ENCODE measurements at places on chromosomes 3 and 15.

- DNase-seq: no peak
Measured at GRCh38 chr15:48385031-48385830, 54.0 kb downstream of the DUT start.

GRCh38 chr15:45087513-45087912 lies 26.5 kb downstream of the DUOX2 start:
- DNase-seq: no peak

GRCh38 chr15:52066842-52067544 lies 45.6 kb downstream of the BCL2L10 start:
- no peak for DNase-seq

DNA sequence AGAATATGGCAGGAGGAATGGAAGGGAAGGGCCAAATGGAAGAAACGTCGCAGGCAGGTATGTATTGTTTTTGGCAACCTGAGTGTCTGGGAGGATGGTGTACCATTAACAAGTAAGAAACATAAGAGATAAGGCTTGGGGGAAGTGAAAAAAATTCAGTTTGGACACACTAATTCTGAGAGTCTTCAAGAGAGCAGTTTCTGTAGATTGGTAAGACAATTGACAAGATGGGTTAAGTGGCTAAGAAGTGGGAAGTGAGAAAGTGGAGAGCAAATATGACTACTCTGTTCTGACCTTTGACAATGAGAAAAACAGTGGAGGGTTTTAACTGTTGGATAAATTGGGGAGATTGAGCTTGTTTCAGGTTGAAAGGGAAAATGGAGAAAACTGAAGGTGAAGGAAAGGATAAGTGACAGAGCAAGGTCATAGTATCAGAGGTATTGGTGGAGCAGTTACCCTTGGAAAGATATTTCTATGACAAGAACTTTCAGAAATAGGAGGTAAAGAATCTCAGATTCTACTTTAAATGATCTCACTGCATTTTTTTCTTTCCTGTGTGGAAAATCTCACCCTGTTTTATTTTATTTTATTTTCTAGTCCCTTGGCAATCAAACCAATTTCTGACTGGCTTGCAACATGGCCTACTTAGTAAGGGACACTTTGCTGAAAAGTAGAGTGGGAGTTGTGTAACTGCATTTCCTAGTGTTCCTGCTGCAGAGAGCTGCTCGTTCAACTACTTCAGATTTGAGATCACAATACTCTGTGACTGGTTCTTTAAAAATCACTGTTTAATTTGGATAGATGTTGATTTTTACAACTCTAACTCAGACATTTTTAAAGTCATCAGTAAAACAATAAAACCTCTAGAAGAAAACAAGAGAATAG lies 23.1 kb upstream of the GABPB1 start:
- DNase-seq: no peak

DNA sequence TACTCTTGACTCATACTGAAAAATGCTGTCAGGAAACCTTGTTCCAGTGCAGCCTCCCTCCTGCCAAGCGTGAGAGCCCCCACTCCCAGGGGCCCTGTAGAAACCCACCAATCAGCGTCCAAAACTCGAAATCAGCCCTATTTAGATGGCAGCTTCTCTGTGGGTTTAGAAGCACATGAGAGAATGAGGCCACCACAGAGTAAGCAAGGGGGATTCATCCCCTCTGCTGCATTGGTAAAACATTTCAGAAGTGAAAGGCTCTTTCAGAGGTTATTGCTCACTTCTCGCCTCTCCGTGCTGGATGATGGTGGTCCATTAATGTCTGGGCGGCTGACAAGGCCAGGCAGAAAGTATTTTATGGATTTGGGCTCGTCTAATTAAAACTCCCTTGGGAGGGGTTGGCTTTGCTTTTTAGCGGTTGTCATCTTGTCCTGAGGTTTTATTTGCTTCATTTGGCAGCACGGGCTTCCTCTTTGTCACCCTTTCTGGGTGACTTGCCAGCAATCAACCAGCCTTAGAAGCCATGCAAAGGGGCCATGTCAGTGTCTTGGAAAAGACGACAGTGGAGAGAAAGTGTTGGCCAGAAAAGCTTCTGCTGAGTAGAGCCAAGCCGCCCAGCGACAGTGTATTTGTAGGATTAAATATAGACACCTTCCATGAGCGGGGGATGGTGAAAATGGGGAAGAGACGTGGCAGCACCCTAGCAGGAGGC lies 145.5 kb downstream of the ATP10A start:
- no peak for DNase-seq

- no peak for DNase-seq
Measured at GRCh38 chr3:150080058-150080730, 109.5 kb upstream of the PFN2 start.

DNA sequence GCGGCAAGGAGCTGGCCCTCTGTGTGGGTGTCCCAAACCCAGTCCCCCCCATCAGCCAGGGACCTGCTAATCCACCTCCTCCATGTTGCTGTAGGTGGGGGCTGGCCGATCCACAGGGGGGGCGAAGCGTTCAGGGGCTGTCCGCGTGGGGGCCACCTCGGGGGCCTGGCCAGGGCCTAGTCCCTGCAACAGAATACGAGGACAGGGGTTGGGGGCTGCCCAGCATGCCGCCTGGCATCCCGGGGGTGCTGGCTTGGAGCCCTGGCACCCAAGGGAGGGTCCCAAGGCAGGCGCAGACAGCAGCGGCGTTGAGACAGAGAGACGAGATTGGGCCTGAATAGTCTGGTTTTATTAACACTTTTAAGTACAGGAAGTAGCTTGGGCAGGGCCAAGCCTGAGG lies 3.8 kb upstream of the QARS1 start:
- no peak for DNase-seq

DNA sequence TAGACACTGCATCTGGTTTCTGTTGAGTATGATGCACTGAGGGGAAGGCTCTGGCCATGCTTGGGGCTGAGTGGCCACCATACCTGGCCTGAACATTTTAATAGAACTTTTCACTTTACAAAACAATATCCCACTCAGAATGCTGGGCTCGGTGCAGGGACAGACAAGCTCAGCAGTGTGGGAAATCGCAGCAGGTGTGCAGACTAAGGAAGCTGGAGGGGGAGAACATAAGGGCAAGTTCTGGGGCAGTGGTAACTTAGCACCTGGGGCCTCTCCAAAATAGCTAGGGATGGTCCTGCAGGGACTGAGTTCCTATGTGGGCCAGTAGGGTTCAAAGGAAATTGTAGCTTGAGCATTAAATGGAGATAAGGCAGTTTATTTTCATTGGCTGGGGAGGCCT lies 90.9 kb upstream of the RNU6-1 start:
- no peak for DNase-seq

DNA sequence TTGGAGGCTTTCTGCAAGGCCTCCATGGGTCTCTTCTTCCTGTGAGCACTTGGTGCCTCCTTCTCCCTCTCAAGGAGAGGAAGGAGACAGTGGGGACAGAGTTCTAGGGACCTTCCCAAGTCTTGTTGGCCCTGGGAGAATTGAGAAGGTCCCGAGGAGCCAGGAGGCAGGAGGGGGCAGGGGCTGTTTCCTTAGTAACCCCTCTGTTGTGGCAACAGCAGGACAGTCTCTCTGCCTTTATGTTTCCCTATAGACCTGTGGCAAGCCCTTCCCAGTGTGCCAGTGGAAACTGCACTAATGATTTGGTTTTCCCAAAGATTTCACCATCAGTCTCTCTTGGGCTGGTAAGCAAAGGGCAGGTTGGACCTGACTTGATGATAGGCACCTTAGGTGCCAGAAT lies 87.8 kb upstream of the GALNT15 start:
- DNase-seq: no peak

- DNase-seq: no peak
Measured at GRCh38 chr15:63615935-63616334, 18.7 kb downstream of the FBXL22 start.

GRCh38 chr15:61051569-61052031 lies 177.5 kb downstream of the RORA start:
- DNase-seq: no peak

GRCh38 chr3:169390271-169390670 lies 273.2 kb downstream of the MECOM start:
- DNase-seq: no peak

DNA sequence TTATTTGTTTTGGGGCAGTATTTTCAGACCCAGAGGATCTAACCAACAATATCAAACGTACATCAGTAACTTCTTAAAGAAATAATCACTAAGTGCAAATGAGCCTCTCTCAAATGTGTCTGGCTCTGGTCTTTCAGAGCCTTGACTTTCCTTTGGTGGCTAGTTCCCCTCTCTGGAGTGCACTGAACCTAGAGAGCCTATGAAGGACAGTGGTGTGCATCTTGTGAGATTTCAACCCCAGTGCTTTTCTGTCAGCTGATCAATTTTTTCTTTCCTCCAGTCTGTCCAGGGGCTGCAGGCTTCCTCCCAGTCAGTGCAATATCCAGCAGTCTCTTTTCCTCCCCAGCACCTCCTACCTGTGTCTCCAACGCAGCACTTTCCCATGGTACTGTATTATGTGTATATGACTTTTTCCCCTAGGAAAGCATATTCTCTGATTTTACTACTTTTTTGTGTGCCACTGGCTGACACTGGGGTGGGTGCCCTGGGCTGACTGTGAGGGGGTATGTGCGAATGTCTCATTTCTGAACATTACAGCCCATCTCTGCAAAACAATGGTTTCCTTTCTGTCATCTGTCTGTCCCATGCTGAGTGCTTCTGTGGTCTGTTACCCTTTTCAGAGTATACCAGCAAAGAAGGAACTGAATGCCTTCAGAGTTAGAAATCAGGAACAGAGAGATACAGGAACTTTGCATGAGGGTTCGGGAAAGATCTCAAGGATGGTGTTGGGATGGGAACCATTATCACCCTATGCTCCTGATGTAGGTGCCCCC lies 98.8 kb downstream of the ARPP21 start:
- no peak for DNase-seq

GRCh38 chr3:193987186-193987585 lies 148.8 kb upstream of the HES1 start:
- no peak for DNase-seq

- DNase-seq: no peak
Measured at GRCh38 chr3:74883690-74884089, 269.2 kb upstream of the CNTN3 start.

DNA sequence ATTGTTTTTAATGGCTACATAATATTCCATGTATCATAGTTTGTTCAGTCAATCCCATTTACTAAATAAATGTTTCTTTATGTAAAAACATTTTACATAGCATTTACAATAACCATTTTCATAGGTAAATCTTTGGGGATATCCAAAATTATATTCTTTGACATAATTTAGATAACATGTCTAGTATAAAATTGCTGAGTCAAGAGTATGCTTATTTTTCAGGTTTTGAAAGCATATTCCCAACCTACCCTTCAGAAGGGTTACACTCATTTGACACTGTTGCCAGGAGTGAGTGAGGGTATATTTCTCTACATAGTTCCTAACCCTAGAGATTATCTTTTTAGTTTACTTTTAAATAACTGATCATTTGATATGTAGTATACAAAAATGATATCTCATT lies 84.6 kb upstream of the ADAMTSL3 start:
- no peak for DNase-seq

- DNase-seq: no peak
Measured at GRCh38 chr3:156388497-156389448, 166.1 kb downstream of the SSR3 start.

GRCh38 chr3:193728429-193729087 lies 135.6 kb downstream of the OPA1 start:
- no peak for DNase-seq

- no peak for DNase-seq
Measured at GRCh38 chr3:194787072-194787471, 101.4 kb downstream of the FAM43A start.

- DNase-seq: peak; percentile 3
Measured at GRCh38 chr15:32730677-32731654, 13.2 kb downstream of the GREM1 start.

DNA sequence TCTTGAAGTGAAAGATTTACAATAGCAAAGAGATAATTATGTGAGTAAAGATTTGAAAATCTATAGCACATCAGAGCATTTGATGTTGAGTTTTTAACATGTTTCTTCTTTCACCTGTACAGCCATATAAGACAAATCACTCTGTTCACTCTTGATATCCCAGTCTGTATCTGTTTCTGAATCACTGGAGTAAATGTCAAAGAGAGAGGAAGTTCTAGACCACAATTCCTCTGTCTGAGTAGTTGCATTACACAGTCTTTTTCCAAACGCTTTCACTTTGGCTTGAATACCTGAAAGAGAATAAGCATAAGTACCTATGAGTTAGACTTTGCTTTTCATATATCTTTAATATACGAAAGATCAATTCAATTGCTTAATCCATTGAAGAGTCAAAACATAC lies 9.9 kb downstream of the THAP10 start:
- DNase-seq: no peak

DNA sequence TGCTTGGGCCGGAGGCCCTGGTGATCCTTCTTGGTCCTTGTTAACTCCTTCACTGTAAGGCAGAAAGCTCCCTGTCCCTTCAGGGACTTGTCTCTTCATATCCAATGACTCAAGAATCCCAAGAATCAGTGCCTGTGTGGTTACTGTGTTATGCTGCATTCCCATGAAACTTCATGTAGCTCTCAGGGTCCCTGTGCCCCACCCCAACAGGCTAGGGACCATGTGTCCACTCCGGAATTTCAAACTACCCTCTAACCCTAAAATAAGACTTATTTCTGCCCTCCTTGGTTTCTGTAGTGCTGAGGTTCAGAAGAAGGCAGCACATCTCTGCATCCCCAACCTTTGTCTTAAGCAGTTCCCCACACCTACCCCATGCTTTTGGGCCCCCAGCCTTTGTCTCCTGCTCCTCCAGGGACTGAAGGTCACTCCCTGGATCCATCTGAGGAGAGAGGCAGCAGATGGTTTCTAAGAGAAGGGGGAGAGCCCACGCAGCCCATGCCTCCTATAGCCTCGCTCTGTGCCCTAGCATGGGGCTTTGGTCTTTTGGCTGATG lies 531 bp upstream of the MAP1A start:
- DNase-seq: no peak

GRCh38 chr15:26866298-26867199 lies at the start of gene GABRA5:
TSS of gene GABRA5 (plus strand) at chr15:26867062. CDS start at chr15:26869249, 2,187 bp downstream.
- DNase-seq: no peak

DNA sequence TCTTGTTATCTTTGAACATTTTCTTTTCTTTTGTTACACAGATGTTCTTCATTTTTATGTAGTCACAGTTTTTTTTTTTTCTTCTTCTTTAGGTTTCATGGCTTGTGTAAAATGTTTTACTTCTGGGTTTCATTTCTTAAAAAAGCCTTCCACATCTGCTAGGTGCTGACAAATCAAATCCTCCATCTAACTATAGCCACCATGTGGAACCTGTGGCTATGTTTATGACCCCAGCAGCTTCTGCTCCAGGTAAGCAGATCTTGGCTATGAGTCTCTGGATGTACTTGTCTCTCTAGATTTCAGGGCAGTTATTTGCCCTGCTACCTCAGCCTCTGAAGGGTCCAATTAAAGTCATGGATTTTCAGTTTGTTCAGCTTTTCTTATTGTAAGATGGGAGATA lies 44.5 kb downstream of the OXSM start:
- no peak for DNase-seq

GRCh38 chr3:191176038-191176785 lies 22.8 kb upstream of the OSTN start:
- DNase-seq: no peak

Measured in CD4-positive, alpha-beta T cell treated with Interleukin-6 at 100 ng/mL for 8 hours (primary cell).